AG09309 (cell line): ENCODE measurements at places on chromosomes 4 and X.

DNA sequence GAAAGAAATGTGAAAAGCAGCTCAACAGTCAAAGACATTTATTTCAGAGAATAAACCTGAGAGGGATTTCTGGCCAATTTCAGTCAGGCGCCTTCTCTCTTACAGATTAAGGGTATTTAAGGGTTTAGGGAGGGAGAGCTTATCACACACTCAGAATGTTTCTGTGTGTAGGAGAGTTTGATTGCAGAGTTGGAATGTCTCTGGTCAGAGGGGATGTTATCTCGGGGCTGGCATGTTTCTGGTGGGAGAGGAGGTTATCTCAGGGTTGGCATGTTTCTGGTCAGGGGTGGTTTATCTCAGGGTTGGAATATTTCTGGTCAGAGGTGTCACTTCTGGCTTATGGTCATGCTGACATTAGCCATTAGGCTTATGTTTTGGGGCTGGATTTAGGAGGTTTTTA, 1920.5 kb upstream of the PCDH7 start:
- DNase-seq = no peak

GRCh38 chr4:113278324-113278934, 229.0 kb downstream of the ANK2 start:
- DNase-seq = no peak

- DNase-seq = no peak
These were observed 81.7 kb downstream of the SNCA start for GRCh38 chr4:89755220-89755619.

DNA sequence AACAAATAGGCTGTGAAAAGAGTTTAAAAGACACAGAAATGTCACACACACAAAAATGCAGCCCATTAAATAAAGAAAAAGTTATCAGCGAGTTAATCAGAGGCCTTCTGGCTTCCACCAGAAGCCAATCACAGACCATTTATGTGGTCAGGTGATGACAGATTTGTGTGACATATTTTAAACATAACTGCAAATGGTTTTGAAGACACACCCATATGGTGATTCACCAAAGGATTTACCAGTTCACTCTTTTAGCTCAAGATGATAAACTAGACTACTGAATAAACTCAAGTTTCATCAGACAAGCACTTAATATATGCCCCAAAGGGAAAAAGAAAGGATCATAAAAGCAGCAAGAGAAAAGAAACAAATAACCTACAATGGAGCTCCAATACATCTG, 181.2 kb downstream of the SPANXN4 start:
- no peak for DNase-seq

- DNase-seq = no peak
These were observed 58.5 kb downstream of the PRPS1 start for GRCh38 chrX:107686792-107687191.

DNA sequence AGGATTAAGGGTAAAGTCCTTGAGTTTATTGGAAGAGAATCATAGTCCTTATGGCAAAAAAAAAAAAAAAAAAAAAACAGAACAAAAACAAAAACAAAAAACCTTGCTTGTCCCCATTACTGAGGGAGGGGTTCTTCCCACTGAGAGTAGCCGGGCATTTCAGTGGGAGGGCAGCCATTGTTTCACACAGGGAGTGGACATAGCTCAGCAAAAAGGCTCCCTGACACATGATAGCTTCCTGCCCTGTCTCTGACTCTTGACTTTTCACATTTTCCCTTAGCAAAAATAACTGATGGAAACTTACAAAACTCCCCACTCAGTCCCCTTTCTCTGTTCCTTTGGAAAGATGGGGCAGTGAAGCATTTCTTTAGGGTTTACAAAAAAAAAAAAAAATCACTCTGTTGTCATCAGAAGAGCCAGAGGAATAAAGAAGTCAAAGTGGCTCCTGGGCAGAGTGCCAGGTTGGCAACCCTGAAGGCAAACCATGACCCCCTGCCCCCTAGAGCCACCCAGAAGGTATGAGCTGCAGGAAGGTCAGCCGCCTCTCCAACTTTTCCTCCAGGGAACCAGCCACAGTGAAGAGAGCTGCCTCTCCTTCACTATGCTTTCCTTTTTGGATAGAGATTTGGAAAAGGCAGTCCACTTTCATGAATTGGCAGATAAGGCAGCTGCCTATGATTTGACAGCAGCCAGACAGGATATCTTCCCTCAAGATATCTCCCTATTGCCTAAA, 170.6 kb downstream of the KDR start:
- no peak for DNase-seq

DNA sequence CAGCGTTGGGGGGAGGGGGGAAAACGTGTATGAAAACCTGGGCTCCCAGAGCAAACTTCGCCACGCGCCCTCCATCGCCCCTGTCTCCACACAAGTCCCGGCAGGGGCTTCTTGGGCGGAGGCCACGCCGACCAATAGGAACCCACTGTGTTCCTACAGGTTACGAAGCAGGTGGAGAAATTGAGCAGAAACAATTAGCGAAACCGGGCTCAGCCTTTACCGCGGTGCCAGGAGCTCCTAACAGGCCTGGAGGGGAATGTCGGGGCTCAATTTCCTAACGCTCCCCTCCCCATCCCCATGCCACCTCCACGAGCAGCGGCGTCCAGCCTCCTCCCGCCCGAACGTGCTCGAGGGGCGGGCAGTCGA, 589 bp upstream of the KIT start:
- DNase-seq = no peak

GRCh38 chr4:13262816-13263215, 221.3 kb downstream of the RAB28 start:
- DNase-seq = no peak

- no peak for DNase-seq
These were observed 156.4 kb upstream of the BOD1L1 start for GRCh38 chr4:13783800-13784411.

- DNase-seq = no peak
These were observed 485.5 kb downstream of the NAF1 start for GRCh38 chr4:162681212-162681611.

- no peak for DNase-seq
These were observed at the start of gene FAAH2 for GRCh38 chrX:57286507-57287251. TSS of gene FAAH2 (plus strand) at chrX:57286706. CDS start at chrX:57286826, 120 bp downstream.

DNA sequence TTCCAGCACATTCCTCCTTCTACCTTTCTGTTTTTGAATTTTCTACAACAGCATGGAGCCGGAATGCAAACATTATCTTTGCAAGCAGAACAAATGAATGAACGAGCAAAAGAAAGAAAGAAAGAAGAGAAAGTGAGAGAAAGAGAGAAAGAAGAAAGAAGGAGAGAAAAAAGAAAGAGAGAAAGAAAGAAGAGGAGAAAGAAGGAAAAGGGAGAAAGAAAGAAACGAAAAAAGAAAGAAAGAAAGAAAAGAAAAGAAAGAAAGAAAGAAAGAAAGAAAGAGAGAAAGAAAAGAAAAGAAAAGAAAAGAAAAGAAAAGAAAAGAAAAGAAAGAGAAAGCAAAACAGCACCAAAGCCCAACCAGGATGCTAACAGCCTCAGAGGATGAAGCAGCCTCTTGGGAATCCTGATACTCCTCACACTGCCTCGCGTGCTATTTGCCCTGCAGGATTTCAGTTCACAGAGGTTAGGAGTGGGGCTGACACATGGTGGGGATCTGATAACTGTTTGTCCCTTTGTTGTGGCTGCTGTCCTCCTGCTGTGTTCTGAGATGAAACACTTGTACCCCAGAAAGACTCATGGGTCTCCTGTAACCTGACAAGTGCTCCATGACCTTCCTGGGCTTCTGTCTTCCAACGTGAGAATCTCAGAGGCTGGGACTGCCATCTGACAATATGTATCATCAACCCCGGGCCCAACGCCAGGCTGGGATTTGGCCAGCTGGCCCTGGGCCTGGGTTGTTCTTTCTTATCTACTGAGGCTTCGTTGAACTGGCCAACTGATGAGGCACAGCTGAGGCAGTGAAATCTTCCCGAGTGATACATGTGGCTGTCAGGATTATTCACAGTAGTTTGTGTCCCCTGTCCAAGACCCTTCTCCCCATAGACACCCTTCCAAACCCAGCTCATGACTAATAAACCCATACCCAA, 61.0 kb downstream of the SEPSECS start:
- peak; percentile 34 for DNase-seq

DNA sequence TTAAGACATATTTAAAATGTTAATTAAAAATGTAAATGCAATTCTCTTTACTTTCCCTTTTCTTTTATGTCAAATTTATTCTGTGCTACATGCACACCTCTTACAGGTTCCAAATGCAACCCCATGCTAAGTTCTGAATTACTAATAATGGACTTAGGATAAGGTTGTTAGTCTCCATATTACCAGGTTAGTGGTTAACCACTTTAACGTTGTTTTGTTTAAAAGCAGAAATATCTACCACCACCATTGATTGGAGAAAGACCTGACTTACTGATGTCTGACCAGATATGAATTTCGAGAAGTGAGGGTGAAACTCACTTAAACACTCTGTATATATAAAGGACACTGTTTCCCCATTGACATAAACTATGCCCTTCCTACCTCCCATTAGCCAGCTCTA, 6.9 kb upstream of the TRPC3 start:
- DNase-seq = no peak

GRCh38 chr4:151530783-151531182, 121.8 kb downstream of the FHIP1A start:
- no peak for DNase-seq

DNA sequence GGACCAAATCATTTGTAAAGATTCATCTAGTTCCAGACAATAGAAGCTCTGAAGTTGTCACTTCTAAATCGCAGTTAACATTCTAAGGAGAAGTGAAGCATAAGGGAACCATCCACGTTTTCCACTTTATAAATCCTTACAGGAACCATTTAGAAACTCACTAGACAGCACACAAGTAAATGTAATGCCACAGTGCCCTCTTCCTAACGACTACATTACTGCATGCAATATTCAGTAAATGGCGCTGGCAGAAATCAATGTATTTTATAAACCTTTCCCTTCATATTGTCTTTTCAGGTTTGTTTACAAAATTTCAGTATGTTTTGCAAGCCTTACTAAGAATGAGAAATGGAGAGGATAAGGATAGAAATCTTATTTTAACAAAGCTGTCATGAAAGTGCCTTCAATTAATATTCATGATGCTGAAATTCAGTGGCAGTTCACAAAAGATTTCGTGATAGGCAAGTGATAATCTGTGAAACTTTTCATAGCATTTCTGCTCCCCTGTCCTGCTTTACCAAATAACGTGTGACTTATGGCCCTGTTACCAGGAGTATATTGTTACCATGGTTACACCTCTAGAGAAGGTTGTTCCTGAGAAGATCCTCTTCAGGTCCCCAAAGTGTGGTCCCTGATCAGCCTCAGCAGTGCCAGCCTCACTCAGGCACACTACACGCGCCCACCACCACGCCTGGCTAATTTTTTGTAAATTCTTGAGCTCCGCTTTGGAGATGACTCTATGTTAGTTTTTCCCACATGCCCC, 54.2 kb downstream of the TMA16 start:
- no peak for DNase-seq

DNA sequence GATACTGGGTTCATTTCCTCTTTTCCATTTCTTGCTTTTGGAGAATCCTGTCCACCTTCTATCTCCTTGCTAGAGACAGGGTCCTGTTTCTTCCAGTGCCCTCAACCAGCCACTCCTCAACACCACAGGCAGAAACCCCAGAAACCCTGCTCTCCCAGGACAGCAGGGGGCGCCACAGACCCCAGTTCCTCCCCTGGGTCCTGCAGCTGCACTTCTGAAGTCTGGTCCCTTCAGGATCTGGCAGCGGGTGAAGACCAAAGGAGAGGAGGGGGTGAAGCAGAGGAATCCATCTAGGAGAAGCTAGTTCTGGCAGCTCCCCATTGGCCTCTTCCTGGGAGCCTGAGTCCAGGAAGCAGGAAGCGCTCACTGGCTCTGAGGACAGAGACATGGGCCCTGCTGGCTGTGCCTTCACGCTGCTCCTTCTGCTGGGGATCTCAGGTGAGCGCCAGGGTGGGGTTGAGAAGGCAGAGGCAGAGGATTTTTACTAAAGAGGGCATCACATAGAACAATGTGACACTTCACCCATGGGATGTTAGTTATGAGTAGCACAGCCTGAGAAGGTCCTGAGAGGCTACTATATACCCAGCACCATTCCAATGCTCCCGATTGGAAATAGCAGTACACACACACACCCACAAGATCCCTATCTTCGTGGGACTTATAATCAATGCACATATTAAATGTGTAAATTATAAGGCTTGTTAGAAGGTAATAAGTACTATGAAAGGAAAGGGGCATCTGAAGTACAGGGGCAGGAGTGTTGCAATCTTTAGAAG, at the start of gene PRSS48:
Gene PRSS48 (plus strand): TSS at position 375 of the 776 bp plus-strand sequence. CDS start 12 bp downstream, at position 387.
- DNase-seq = no peak

- no peak for DNase-seq
These were observed 4.0 kb downstream of the PLP2 start for GRCh38 chrX:49175435-49176274.

- no peak for DNase-seq
These were observed 123.8 kb downstream of the RPS6KA6 start for GRCh38 chrX:84064164-84064563.

- DNase-seq = no peak
These were observed 75.2 kb upstream of the TSPAN5 start for GRCh38 chr4:98733601-98734000.

DNA sequence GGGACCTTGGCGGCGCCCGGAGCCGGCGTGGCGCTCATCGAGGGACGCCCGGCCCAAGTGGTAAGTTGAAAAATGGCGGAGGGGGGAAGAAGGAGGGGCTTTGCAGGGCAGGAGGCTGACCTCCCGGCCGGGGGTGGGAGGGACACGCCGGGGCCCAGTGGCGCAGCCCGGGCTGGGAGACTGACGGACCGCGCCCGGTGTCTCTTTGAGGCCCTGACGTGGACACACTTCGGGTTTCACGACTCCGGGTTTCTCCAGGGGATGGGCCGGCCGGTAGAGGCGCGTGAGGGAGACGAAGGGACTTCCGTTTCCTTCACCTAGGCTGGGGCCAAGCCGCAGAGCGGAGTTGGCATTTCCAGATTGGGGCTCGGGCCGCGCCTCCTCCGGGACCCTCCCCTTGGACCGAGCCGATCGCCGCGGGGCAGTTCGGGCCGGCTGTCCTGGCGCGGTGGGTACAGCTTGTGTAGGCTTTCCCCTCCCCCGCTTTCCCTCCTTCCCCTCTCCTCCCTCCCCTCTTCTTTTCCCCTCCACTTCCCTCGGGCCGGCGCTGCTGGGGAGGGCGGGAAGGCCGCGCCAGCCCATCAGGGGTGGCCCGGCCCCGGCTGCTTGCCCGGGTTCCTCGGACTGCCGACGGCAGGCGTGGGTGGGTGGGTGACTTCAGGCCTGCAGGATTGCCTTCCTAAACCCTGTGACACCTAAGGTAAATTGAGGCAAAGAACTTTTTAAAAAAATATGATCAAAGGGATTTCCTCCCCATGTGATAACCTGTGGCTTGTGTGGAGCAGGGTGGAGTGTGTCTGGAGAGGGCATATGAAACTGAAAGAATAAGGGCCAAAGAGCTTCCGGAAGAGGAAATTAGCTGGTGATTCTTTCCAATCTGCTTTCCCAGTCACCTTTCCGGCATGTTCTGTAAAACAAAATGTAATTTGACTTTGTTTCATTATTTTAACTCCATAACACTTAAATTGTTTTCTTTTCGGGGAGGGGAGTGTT, at the start of gene XIAP:
Gene XIAP (plus strand): TSS at position 208 of the 993 bp plus-strand sequence. CDS start 25,610 bp downstream, outside the sequence.
- peak; percentile 44 for DNase-seq

GRCh38 chrX:110213183-110213582, 104.7 kb downstream of the AMMECR1 start:
- no peak for DNase-seq

DNA sequence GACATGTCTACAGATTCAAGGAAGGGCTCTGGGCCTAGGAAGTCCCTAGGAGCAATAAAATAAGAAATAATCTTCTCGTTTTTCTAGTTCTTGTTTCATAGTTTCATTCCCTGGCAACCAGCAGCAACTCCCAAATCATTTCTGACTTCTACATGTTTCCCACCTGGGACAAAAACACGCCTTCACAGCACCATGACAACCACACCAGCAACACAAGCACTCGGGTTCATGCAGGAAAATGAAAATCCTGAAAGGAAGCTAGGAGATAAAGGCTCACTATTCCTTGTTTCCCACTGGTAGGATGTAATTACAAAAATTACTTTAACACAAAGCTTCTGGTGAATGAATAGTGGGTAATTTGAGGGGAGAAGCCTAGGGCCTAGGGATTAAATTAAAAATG, 158.9 kb downstream of the ADAMTS3 start:
- DNase-seq = no peak
